ENCODE measurements at places on chromosomes 3 and 15.

- no peak for DNase-seq
These were observed 292.9 kb upstream of the NR2F2 start for GRCh38 chr15:96037584-96037983.

GRCh38 chr15:47027322-47027946, 689.9 kb upstream of the SEMA6D start:
- DNase-seq: no peak

DNA sequence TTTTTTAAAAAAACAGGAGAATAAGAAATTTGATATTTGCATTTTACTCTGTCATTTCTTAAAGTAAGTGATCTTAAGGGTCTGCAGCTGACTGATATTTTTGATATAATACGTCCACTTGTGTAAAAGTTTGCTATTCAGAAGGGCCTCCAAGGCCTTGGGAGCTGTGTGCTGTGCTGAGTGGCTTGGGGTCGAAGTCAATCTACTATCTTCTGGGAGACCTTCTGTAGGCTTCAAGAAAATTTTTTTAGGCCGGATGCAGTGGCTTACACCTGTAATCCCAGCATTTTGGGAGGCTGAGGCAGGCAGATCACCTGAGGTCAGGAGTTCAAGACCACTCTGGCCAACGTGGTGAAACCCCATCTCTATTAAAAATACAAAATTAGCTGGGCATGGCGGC, 26.3 kb downstream of the THSD4 start:
- no peak for DNase-seq

- DNase-seq: peak; percentile 92
These were observed 102.7 kb downstream of the PTPRG start for GRCh38 chr3:61664105-61664482.

GRCh38 chr15:63899193-63899592, 65.4 kb upstream of the HERC1 start:
- no peak for DNase-seq

DNA sequence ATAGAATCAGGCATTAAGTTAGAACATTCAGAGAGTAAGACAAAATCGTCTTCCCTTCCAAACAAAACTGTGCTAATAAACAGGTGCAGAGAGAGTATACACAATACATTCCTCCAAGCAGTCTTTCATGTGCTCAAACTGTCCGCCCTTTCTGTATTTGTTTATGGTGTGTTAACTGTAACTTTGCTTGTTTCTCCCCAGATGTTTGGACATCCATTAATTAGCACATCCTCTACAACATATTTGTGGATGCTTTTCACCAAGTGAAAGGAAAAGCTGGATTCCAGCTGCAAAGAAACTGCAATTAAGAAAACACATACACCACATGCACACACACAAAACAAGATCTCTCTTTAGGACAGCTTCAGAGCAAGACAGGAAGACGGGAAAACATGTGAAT, 912.6 kb downstream of the NTRK3 start:
- no peak for DNase-seq

DNA sequence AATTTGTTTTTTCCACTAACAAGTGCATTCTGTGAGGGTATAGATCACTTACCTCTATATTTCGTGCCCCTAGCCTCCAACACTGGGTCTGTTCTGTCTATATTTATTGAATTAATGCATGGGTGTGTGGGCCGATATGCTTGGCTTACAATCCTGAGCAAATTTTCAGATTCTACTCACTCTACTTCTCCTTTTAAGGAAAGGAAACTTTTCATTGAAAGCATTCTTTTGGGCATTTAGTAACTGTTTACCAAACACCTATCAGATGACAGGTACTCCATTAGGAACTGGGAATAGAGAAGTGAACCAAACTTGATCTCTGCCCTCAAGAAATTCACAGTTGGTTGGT, 60.5 kb downstream of the TLE3 start:
- no peak for DNase-seq

- no peak for DNase-seq
These were observed 178.3 kb downstream of the UACA start for GRCh38 chr15:70584838-70585706.

DNA sequence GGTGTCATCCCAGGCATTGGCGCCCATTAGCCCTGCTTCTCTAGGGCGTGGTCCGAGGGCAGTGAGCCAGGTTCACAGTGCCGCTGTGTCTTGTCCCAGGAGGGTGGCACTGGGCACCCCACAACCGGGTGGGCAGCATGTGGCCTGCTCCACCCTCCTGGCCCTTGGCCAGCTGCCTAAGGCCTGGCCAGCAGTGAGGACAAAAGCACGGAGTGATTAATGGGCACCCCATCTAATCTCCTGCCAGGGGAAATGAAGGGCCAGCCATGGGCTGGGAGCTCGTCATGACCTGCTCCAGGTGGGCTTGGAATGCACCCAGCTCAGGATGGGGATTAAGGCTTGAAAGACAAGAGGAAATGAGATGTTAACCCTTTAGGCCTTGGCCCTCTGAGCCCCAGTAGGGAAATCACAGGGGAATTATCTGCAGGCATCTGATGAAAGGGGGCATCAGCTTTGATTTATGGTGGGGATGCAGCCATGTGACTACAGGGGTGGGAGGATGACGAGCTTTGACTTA, 5.2 kb downstream of the THSD4 start:
- no peak for DNase-seq

- DNase-seq: peak; percentile 17
These were observed 133.3 kb downstream of the MYLK start for GRCh38 chr3:123750659-123751420.

GRCh38 chr15:26686547-26687187, 86.2 kb downstream of the GABRB3 start:
- DNase-seq: no peak

DNA sequence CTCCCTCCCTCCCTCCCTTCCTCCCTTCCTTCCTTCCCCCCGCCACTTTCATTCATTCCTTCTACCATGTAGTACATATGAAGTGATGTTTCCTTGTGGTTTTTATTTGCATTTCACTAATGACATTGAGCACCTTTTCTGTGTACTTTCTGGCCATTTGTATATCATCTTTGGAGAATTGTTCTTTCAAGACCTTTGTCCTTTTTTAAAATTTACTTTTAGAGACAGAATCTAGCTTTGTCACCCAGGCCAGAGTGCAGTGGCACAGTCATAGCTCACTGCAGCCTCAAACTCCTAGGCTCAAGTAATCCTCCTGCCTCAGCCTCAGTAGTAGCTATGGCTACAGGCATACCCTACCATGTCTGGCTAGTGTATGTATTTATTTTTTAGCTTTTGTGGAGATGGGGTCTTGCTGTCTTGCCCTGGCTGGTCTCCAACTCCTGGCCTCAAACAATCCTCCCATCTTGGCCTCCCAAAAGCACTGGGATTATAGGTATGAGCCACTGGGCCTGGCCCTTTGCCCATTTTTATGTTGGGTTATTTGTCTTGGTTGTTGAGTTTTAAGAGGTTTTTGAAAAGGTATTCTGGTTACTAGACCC, 42.0 kb upstream of the CTDSPL2 start:
- no peak for DNase-seq

GRCh38 chr3:13866041-13866965, 13.6 kb downstream of the WNT7A start:
- no peak for DNase-seq

GRCh38 chr15:40150163-40150925, 10.5 kb upstream of the BUB1B start:
- DNase-seq: peak; percentile 46

DNA sequence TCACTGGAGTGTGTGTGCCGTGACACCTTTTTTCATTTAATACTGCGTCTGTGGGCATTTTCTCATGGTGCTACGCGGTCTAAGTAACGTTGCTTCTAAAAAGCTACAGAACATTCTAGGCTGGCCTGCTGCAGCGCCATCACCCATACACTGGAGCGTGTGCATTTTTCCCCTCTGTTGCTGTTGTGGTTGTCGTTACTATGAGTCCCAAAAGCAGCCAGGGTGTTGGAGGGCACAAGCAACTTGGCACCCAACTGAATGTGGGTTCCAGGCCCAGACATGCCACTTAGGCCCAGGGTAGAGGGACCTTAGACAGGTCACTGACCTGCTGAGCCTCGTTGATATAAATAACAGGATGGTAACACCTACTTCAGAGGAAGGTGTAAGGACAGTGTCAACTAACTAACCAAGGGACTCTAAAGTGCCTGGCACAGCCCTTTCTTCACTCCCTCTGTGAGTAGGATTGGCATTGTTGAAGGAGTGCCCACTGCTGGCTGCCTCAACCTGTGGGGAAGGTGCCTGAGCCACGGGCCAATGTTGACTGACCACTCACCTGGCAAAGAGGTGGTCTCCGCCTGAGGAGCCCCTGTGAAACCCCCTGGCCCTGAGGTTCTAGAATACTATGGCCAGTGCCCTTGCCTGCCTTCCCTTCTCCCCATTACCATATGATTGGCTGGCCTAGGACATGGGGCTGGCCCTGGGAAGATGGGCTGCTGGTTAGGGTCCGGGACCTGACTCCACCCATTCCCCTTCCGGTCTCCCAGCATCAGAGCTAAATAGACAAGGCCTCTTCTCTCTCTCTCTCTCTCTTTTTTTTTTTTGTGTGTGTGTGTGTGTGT, 3.5 kb downstream of the CSK start:
- no peak for DNase-seq

- DNase-seq: peak; percentile 83
These were observed 267.3 kb downstream of the LPP start for GRCh38 chr3:188421151-188421821.

- no peak for DNase-seq
These were observed 34.8 kb downstream of the NMNAT3 start for GRCh38 chr3:139642996-139643395.

Data from skeletal muscle cell (primary cell).